ENCODE measurements at places on chromosomes 7 and 10.

GRCh38 chr7:113790025-113790424, 128.8 kb downstream of the PPP1R3A start:
- no peak for DNase-seq

- peak; percentile 96 for DNase-seq
Observed at GRCh38 chr7:80942261-80943041, 23.6 kb upstream of the SEMA3C start.

- no peak for DNase-seq
Observed at GRCh38 chr10:57638411-57638810, 629.3 kb downstream of the IPMK start.

- no peak for DNase-seq
Observed at GRCh38 chr7:52146871-52147634, 830.4 kb upstream of the COBL start.

- DNase-seq, result no peak
Observed at GRCh38 chr7:5699467-5700384, 81.7 kb downstream of the RNF216 start.

DNA sequence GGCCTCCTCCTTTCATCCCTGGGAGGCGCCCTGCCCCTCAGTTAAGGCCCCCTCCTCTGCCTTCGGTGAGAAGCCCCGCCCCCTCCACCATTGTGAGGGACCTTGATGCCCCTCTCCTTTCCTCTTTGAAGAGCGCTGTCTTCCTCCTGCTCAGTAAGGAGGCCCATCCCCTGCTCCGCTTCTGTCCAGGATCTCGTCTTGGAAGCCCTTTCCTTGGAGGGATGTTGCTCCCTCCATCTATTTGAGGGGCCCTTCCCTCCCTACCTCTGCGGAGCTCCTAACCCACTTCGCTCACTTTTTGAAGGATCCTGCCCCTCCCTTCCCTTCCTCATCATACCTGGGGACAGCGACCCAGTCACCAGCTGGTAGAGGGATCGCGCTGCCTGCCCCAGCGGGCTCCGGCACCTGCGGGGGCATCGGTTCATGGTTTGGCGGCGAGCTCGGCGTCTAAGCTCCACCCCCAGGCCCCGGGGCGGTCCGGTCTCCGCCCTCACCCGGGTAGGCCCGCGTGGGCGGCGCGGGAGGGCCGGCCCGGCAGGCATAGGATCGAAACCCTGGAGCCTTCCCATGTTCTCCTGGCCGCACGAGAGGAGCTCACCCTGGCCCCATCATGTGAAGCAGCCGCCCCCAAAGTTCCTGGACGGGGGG, 4.1 kb downstream of the KCNIP2 start:
- DNase-seq, result peak; percentile 60

GRCh38 chr10:48533951-48534720, 70.7 kb downstream of the ARHGAP22 start:
- no peak for DNase-seq

DNA sequence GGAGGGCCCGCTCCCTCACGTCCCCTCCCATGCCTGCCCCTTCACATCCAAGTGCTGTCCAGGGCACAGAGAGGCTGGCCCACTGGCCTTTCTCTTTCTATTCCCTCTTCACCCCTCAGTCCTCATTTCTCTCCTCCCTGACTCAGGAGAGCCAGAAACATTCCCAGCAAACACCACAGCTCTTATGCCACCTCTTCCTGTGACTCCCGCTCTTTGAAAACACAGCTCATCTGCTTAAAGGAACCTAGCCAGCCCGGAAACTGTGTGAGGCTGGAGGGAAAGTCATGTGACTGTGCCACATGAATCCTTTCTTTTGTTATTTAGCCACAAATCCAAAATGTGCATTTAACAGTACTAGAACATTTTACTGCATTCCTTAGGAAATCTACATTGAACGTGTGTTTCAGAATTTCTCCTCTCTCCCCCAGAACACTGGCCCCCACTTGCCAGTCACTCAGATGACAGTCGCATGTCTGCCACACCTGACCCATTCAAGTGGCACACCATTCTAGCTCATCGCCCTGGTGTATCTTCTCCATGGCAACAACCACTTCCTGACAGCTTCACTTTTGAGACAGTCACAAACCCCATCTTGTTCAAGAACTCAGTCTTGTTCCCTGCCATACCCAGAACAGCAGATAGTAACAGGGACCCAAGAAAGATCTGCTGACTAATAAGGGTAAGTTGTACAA, 42.8 kb downstream of the GRB10 start:
- DNase-seq, result no peak

DNA sequence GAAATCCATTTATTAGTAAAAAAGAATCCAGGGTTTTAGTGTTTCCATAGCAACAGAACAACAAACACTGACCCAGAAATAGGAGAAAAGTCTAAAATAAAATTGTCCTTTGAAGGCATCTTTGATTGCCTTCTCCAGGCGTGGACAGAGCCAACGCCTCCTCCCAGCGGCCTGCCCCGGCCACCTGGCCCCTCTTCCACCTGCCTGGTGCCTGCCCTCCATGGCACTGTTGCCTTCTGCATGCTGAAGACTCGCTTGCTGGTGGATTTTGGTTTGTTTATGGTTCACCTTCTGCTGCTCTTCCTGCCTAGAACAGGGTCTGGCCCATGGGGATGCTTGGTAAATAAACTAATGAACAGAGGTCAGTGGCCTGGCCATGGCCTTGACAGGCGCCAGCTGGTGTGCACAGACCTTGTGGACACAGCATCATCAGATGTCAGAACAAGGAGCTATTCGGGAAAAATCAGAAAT, 107.4 kb downstream of the DYNC2I1 start:
- DNase-seq, result no peak

DNA sequence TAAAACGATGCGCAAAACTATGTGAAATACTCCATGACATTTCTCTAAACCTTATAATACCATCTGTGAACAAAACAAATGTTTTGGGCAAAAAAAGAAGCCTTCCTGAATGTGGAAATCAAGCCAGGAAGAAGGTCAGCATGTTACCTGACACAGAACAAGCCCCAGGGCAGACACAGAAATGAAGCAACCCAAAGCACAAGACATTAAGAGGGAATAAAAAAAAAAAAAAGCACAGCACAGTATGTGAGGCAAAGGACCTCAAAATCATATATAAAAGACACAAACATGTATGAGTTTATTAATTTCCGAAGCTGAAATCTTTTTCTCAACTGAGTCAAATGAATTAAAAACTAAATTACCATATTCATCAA, 161.8 kb downstream of the SKIDA1 start:
- DNase-seq, result no peak

Measured in inflammatory macrophage treated with lipopolysaccharide for 4 hours (primary cell).